ENCODE measurements at places on chromosomes 5 and 9.
A peak's percentile ranks its signal among the peaks of the same experiment; 100 is the strongest.

GRCh38 chr5:82404382-82404945 is 126.3 kb upstream of the RPS23 start:
- no peak for DNase-seq

GRCh38 chr5:1431896-1432295 is 13.3 kb downstream of the SLC6A3 start:
- DNase-seq, result no peak

DNA sequence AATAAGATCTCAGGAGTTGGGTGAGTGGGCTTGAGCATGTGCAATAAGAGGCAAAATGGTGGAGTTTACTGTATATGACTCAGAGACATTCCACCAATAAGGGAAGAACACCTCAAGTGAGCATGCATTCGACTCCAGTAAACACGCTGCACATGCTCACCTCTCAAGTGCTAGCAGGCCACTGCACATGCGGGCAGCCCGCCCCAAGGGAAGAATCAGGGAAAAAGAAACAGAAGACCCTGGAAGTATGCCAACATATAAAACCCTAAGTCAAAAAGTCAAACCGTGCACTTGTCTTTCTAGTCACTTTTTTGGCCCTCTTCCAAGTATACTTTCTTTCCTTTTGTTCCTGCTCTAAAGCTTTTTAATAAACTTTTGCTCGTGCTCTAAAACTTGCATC is 245.3 kb upstream of the RASA1 start:
- no peak for DNase-seq

GRCh38 chr5:64110222-64110621 is 55.4 kb upstream of the RNF180 start:
- no peak for DNase-seq

GRCh38 chr5:73902327-73903051 is 276.5 kb downstream of the ARHGEF28 start:
- DNase-seq, result peak; percentile 42

Data from NCI-H2081 treated with DMSO at 0.1 percent for 48 hours (cell line).